Stimulated activated CD4-positive, alpha-beta T cell treated with anti-CD3 and anti-CD28 coated beads, Interleukin-15, amount 100 ng/mL, for 1 hour (primary cell): ENCODE measurements at places on chromosomes 2 and 18.

DNA sequence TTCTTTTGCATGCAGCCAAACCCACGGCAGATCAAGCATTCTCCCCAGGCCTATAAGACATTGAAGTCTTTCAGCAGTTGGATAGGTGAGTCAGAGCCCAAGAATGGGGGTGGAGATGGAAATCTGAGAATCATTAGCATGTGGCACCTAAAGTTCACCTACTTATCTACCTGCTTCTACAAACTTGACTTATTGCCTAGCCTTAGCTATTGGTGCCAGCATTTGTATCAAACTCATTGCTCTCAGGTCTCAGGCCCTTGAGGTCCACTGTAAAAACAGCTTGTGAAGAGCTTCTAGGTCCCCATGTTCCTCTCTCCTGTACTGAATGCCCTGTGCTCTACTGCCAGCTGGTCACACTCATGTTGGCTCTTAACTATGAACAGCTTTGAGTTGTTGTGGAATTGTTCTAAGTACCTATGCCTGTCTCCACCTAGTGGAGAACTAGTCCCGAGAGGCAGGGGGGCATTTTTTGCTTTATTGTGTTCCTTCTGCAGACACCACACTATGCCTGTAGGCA lies 278.4 kb upstream of the SPRED2 start:
- no peak for DNase-seq

GRCh38 chr18:59220164-59220783 lies 316 bp downstream of the GRP start:
- DNase-seq: no peak

DNA sequence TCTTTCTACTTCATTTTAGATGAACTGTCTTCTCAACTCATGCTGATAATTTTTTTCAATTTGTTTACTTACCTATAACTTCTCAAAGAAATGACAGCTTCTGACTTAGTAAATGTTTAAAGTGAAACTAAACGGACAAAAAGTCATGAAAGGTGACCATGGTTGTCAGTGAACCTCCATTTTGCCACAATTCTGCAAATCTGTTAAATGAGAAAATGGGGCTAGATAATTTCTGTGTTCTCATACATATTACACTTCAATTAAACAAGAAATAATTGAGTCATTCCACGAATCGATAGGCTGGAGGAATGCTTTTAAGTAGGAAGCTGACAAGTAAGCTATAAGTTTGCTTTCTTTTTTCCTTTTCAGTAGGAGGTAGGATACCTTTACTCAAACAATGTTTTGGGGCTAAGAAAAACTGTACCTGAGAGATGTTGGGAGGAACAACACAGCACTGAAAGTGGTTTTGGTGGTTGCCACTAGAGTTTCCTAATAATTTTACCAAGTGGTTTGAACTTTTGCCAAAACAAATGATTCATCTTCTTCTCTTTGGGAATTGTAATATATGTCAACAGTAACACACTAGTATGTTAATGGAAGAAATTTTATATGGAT lies 17.1 kb downstream of the DYNAP start:
- no peak for DNase-seq

DNA sequence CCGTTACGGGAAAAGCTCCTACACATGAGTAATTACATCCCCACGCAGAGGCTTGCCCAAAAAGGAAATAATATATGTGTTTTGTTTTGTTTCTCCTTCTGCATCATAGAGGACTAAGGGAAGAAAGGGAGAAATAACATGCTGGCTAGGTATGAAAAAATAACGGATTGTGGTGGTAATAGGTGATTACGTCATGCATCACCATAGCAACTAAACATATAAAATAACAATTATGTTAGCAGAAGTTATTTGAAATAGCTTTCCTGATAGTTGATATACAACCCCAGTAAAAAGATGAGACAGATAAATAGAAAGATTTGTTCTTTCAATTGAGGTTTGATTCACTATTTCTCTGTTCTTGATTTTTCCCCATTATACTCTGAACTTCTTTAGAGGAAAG lies 518.0 kb downstream of the ZNF516 start:
- DNase-seq: no peak

- no peak for DNase-seq
These were observed 351.6 kb downstream of the METTL4 start for GRCh38 chr18:2219706-2220105.

DNA sequence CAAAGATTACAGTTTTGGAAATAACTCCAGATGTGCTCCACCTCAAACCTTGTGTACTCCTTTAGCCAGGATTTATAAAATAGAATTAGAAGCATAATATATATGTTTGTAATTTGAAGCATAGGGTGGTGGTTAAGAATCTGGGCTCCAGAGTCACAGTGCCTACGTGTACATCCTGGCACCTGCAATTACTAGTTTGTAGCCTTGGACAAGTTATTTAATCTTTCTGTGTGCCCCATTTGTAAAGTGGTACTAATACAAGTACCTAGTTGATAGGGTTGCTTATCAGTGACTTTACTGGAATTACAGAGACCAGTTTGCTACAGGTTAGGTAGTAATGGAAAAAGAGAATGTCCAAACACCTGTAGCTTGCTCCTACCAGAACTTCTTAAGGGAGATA lies 28.6 kb downstream of the EML4 start:
- DNase-seq: no peak

GRCh38 chr18:23539296-23539695 lies 36.0 kb downstream of the RMC1 start:
- DNase-seq: no peak

DNA sequence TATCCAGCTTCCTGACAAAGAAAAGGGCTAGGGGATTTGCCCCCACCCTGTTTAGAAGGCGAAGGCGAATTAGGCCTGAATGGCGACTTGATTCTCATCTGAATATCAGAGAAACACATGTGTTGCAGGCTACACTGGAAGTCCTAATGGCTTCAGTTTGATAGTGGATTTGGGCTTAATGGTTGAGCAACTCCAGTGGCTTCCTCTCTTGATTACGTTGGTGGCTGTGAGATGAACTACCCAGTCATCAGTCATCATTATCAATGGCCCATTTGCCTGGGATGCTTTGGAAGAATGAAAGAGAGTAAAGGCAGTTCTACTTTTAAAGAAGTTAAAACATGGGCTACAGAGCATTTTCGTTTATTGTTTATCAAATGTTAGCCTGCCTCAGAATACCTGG lies 60.9 kb upstream of the IL1R1 start:
- no peak for DNase-seq

- DNase-seq: no peak
These were observed 594.6 kb downstream of the ADCYAP1 start for GRCh38 chr18:1499265-1499664.

- no peak for DNase-seq
These were observed 64.4 kb downstream of the IL1R2 start for GRCh38 chr2:102056079-102056581.

GRCh38 chr18:26190506-26190905 lies 35.7 kb upstream of the TAF4B start:
- DNase-seq: peak; percentile 6

- DNase-seq: no peak
These were observed 62.5 kb downstream of the HDLBP start for GRCh38 chr2:241252778-241253475.

DNA sequence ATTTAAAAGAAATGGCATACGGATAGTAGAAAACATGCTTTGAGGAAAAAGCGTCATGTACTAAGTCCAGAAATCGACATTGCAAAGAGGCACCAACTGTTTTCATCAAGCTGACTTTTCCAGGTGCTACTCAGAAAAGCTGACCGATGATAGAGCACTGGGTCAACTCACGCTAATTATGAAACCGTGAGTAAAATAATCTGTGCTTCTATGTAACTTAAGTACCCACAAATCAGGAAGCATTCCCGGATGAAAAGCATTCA lies 353 bp upstream of the NUP35 start:
- DNase-seq: no peak

- DNase-seq: no peak
These were observed 769.0 kb upstream of the ZEB2 start for GRCh38 chr2:145288650-145289496.

DNA sequence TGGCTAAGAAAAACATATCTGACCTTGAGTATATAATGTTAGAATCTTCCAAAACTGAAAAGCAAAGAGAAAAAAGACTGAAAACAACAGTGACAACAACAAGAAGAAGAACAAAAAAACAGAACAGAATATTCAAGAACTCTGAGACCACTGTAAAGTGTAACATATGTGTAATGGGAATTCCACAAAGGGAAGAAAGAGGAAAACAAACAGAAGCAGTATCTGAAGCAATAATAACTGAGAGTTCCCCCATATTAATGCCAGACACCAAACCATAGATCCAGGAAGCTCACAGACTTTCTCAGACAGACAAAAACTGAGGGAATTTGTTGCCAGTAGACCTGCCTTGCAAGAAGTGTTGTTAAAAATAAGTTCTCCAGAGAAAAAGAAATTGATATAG lies 58.9 kb downstream of the TXNL1 start:
- no peak for DNase-seq

DNA sequence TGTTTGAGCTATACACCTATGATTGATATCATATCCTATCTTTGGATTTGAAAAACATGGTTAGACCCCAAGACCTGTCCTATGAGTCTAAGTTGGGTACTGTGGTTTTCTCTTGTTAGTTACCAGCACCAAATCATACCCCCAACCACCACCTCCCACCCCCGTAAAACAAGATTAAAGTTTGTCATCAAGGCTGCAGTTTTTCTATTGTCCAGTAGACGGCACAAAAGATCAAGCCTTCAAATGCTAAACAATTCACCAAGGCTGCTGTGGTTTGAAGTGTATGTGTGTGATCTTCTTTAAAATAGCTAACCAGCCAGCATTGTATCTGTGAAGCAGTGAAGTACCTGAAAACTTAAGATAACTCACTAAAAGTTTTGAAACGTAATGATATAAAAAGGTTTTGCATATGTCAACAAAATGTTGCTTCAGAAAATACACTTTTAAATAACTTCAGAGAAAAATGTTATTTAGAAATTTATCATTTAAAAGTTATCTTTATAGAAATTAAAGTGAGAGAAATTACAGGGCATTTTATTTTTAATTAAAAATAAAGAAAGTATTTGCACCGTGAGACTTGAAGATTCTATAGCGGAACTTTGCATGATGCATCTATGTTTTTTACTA lies 5.8 kb upstream of the MEIS1 start:
- DNase-seq: no peak

DNA sequence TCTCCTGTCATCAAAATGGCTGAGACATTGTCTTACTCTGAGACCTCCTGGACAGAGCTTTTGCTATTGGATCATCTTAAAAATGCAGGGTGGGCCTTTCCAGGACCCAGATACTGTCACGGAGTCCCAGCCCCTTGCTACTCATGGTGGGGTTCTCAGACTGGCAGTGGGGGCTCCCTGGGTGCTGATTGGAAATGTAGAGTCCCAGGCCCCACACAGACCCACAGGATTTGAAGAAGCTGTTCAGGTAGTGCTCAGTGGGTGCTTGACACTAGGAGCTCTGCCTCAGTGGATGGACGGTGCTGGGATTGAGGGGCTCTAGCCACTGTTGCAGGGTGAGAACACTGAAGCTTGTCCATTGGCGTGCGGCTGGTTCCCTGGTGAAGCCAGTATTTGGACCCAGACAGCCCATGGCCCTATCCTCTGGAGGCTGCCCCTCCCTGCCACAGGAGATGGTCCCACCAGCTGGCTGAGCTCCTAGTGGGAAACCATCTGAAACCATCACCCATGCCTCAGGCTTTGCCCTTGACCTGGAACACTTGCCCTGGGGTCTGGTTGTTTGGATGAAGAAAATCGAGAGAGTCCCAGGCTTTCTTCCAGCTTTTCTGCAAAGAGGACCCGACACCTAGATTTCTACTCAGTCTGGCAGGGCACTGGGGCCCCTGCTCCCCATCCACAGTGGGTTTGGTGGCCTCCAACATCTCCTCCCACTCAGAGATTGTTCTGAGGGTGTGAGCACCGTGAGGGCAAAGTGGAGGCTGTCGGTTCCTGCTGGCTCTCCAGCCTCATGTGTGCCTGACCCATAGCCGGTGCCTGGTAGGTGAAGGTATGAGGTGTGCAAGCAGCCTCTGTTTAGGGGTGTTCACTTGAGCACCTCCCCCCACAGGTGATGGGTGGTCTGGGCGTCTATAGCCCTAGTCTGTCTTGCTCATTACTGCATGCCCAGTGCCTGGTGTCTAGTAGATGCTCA lies 30.1 kb downstream of the MROH2A start:
- DNase-seq: no peak

GRCh38 chr2:77270433-77270832 lies 251.7 kb downstream of the LRRTM4 start:
- DNase-seq: no peak

DNA sequence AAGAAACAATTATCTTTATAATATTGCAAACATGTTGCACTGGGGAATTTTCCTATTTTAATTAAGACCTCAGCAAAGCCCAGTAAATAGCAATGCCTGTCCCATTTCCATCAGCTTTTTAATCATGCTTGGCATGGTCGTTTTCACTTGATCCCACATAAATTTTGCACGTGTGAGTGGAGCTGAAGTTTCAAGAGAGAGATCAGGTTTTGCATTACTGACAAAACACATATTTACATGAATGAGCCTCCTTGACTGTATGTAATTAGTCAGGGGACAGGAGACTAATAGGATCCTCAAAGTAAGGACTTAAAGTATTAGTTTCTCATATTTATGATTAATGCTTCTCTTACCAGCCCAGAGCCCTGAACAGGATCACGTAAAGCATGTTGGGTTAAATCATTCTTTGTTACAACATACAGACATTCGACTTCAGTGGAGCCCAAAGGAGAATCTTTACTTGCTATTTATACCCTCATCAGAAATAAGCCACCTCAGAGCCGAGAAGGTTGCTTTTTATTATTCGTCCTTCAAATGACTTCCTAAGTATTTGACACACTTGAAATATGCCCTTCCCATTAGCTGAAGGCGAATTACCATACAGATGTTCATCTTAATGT lies 711.3 kb downstream of the GALR1 start:
- DNase-seq: no peak

DNA sequence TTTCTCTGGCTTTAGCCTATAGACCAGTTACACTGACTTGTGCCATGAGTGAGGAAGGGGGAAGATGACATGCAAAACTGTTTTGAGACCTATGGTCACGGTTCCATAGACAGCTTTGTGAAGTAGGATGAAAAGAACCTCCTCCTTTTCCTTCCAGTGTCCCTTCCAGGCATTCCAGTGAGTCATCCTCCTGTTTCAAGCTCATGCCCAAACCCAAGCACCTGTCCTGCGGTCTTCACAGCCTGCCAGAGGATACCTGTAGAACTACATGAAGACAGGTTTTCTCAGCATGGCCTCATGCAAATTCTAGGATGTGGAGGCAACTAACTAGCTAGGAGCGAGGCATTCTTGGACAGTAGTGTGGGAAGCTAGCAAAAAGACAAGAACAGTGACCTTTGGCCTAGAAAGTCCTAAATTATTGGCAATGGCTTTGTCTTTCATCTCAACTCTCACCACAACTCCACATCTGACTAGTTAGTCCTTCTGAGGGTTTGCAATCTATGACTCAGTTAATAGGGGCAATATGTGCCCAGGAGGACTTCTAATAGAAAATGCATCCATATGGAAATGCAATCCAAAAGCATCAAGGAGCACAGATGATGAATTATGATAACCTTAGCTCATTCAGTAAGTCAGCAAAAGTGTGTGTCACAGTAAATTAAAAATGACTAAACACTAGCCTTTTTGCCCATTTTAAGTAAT lies 154.7 kb downstream of the RBM43 start:
- no peak for DNase-seq

GRCh38 chr18:25661831-25662230 lies 309.9 kb upstream of the ZNF521 start:
- no peak for DNase-seq

GRCh38 chr2:71358931-71359671 lies 27.5 kb downstream of the ZNF638 start:
- no peak for DNase-seq

- DNase-seq: peak; percentile 31
These were observed 646 bp downstream of the PHLPP1 start for GRCh38 chr18:62715759-62716615.
